ENCODE measurements at places on chromosomes 1 and 21.

- DNase-seq: no peak
- peaks cover 2% of the 10 kb centered on the region for H3K4me1 ChIP-seq
- no peak overlapping the region for H3K27ac ChIP-seq
- H3K27me3 ChIP-seq: no peaks in the 10 kb centered on the region
- peaks cover 5% of the 10 kb centered on the region for H3K36me3 ChIP-seq
Measured at GRCh38 chr1:43976045-43976444, 1.3 kb downstream of the ATP6V0B start.

DNA sequence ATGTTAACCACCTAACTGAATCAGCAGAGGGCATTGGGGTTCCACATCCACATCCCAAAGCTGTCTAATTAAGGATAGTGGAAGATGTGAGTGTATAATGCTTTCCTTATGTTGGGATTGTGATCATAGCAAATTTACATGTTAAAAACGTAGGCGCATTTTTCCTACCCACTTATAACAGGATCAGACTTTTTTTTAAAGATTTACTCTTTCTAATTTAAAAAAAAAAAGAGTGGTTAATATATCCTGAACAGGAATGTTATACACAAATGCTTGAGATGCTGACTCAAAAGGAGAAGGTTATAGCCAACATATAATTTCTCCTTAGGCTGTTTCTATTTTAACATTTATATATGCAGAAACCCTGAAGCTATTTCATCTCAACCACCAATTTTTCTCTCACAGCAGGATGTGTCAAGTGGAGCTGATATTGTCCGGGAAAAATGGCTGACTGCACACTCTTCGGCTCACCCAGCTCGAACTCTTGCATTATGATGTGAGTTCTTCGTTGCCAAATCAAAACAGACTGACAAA is 40.3 kb downstream of the RGS5 start:
- H3K36me3 ChIP-seq: no peaks in the 10 kb centered on the region
- DNase-seq: no peak
- no peaks in the 10 kb centered on the region for H3K27me3 ChIP-seq
- no peaks in the 10 kb centered on the region for H3K4me1 ChIP-seq
- H3K27ac ChIP-seq: no peak overlapping the region
- H3K4me3 ChIP-seq: no peak overlapping the region

GRCh38 chr1:172203135-172203823 is 217.2 kb upstream of the C1orf105 start:
- H3K36me3 ChIP-seq: no peaks in the 10 kb centered on the region
- no peaks in the 10 kb centered on the region for H3K4me1 ChIP-seq
- peak; percentile 29 for DNase-seq

DNA sequence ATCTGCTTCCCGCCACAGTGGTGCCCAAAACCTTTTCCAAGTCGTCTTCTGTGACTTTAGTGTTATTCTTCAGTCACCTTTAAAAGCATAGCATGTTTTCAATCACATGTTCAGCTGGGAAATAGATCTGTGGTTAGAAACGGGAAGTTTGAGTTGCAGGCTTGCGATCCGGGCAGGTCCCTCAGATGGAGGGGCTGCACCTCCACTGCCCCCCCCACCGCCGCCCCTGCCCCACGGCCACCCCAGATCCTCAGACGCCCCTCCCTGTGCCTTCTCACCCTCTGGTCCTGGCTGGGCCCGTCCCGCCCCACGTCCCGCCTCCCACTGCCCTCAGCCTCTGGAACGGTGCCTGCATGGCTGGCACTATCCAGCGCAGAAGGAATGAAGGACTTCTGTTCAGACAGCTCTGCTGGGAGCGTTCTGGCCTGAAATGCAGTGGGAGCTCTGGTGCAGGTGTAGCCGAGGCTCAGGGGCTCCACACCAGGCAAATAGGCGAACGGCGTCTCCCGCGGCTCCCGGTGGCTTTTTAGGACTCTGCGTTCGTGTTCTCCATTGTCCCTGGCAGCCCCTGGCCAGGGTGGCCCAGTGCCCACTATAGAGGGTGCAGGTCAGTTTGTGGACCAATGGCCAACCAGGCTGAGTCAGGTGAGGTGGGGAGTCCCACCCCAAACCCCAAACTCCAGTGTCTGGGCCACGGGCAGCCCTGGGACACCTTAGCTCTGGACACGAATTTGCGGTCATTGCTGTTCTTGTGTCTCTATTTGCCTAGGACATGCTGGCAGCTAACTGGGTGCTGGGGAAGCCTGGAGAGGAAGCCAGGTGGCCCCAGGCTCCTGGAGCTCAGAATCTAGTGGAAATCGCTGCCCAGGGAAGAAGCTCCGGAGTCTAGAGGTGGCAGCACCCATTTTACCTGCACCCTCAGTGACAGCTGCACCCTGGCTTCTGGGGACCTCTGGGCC is 67.1 kb downstream of the FAAP20 start:
- no peak overlapping the region for H3K4me3 ChIP-seq
- no peaks in the 10 kb centered on the region for H3K36me3 ChIP-seq
- no peak for DNase-seq
- no peaks in the 10 kb centered on the region for H3K4me1 ChIP-seq
- no peaks in the 10 kb centered on the region for H3K27me3 ChIP-seq
- H3K27ac ChIP-seq: no peak overlapping the region

DNA sequence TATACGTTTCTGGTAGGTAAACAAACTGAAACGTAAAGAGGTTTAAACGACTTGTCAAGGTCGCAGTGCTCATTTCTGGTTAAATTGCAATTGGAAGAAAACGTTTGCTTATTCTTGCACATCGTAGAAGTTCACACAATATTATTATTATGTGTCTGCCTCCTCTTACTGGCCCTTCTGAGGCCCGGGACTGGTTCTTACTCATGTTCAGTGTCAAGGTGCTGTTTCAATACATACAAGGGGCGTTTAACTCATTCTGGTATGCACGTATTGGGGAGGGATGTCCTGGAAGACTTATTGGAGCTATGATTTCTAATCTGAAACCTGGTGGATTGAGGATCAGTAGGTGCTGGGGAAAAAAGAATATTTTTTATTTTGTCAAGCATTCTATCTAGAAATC is 932 bp downstream of the RPF1 start:
- DNase-seq: peak; percentile 2
- peak overlapping the region; percentile 94 for H3K4me3 ChIP-seq
- no peaks in the 10 kb centered on the region for H3K36me3 ChIP-seq
- no peaks in the 10 kb centered on the region for H3K27me3 ChIP-seq

GRCh38 chr1:34825455-34826091 is 32.8 kb downstream of the GJA4 start:
- no peak overlapping the region for H3K4me3 ChIP-seq
- no peaks in the 10 kb centered on the region for H3K36me3 ChIP-seq
- H3K27me3 ChIP-seq: no peaks in the 10 kb centered on the region
- H3K27ac ChIP-seq: no peak overlapping the region
- H3K4me1 ChIP-seq: no peaks in the 10 kb centered on the region

GRCh38 chr1:28208818-28209441 is 23.9 kb downstream of the DNAJC8 start:
- DNase-seq: peak; percentile 75
- no peak overlapping the region for H3K27ac ChIP-seq
- peaks cover 6% of the 10 kb centered on the region for H3K36me3 ChIP-seq
- no peaks in the 10 kb centered on the region for H3K4me1 ChIP-seq

DNA sequence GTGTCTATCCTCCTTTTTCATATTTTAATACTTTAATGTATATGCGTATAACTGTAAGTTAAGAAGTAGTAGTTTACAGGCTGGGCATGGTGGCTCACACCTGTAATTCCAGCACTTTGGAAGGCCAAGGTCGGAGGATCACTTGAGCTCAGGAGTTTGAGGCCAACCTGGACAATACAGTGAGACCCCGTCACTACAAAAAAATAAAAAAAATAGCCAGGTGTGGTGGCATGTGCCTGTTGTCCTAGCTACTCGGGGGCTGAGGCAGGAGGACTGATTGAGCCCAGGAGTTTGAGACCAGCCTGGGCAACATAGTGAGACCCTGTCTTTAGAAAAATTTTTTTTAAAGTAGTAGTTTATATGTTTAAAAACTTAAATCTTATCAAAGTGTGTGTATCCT is 22.3 kb downstream of the ATPAF1 start:
- no peaks in the 10 kb centered on the region for H3K27me3 ChIP-seq
- H3K4me1 ChIP-seq: no peaks in the 10 kb centered on the region
- H3K27ac ChIP-seq: no peak overlapping the region
- DNase-seq: no peak
- no peaks in the 10 kb centered on the region for H3K36me3 ChIP-seq

DNA sequence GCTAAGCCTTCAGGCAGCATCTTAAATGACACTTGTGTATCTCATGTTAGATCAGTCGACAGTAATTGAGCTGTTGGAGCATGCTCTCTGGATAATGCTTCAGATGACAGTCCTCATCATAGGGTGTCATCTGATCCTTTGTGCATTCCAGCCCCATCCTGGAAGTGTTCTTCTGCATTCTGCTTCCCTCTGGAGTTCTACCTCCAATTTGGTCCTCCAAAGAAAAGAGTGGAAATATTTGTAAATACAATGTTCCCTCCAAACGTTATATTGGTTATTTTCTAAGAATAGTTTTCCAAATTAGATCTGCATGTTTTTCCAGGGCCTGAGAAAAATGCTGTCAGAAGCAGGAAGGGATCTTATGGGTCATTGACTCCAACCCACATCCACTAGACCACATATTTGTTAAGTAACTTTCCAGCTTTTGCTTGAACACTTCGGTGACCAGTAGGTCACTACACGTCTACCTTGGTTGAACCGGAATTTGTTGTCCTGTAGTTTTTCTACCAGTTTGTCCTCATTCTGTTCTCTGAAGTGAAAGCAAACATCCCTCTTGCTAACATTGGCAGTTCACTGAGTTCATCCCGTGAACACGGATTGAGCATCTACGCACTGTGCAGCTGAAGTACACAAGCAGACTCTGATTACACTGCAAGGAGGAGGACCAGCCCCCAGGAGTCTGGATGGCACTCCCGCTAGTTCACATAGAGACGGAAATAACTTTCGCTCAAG is 136.0 kb downstream of the TLR5 start:
- H3K4me1 ChIP-seq: peaks cover 8% of the 10 kb centered on the region
- no peak overlapping the region for H3K4me3 ChIP-seq

DNA sequence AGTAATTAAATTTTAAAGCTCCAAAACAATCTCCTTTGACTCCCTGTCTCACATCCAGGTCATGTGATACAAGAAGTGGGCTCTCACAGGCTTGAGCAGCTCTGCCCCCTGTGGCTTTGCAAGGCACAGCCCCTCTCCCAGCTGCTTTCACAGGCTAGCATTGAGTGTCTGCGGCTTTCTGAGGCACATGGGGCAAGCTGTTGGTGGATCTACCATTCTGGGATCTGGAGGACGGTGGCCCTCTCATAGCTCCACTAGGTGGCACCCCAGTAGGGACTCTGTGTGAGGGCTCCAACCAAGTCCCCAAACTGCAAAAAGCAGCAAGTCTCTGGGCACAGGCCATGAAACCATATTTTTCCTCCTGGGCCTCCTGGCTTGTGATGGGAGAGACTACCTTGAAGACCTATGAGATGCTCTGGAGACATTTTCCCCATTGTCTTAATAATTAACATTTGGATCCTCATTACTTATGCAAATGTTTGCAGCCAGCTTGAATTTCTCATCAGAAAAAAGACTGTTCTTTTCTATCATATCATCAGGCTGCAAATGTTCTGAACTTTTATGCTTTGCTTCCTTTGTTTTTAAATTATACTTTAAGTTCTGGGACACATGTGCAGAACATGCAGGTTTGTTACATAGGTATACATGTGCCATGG is 554.1 kb upstream of the OLFM3 start:
- H3K4me3 ChIP-seq: no peak overlapping the region
- H3K36me3 ChIP-seq: no peaks in the 10 kb centered on the region

- H3K27me3 ChIP-seq: no peaks in the 10 kb centered on the region
- no peak for DNase-seq
- no peaks in the 10 kb centered on the region for H3K36me3 ChIP-seq
- H3K27ac ChIP-seq: no peak overlapping the region
- no peak overlapping the region for H3K4me3 ChIP-seq
Measured at GRCh38 chr1:9018333-9018732, 7.9 kb downstream of the SLC2A7 start.

- H3K27me3 ChIP-seq: no peaks in the 10 kb centered on the region
- H3K4me3 ChIP-seq: no peak overlapping the region
- H3K27ac ChIP-seq: no peak overlapping the region
- H3K4me1 ChIP-seq: no peaks in the 10 kb centered on the region
Measured at GRCh38 chr1:115727706-115728249, 40.7 kb downstream of the CASQ2 start.

DNA sequence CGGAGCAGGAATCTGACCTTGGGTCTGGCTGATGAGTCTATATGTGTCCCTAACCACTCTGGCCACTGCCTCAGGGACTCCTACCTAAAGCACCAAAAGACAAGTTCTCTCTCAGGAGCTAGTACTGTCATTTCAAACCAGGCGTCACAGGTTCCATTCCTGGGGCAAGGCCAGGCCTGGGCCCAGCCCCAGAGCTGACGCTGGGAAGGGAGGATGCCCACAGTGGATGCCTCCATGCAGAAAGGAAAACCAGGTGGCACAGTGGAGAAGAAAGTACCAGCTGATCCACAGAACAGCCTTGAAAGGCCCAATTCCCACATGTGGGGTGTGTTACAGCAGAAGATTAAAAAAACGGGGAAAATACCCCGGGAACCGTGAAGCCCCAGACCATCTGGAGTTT is 77.4 kb downstream of the DMRTB1 start:
- no peak for DNase-seq
- no peak overlapping the region for H3K27ac ChIP-seq
- H3K4me1 ChIP-seq: no peaks in the 10 kb centered on the region
- no peaks in the 10 kb centered on the region for H3K27me3 ChIP-seq

GRCh38 chr21:29405503-29406122 is 106.9 kb downstream of the BACH1 start:
- no peak overlapping the region for H3K27ac ChIP-seq
- H3K27me3 ChIP-seq: no peaks in the 10 kb centered on the region

GRCh38 chr1:82932727-82933126 is 1066.2 kb downstream of the TTLL7 start:
- no peaks in the 10 kb centered on the region for H3K4me1 ChIP-seq
- H3K27me3 ChIP-seq: no peaks in the 10 kb centered on the region
- no peak overlapping the region for H3K4me3 ChIP-seq

GRCh38 chr1:40438391-40439015 is 11.8 kb upstream of the ZFP69B start:
- no peak overlapping the region for H3K27ac ChIP-seq
- H3K4me3 ChIP-seq: no peak overlapping the region
- H3K36me3 ChIP-seq: no peaks in the 10 kb centered on the region
- no peaks in the 10 kb centered on the region for H3K27me3 ChIP-seq
- H3K4me1 ChIP-seq: no peaks in the 10 kb centered on the region
- peak; percentile 37 for DNase-seq

GRCh38 chr1:41581216-41582003 is 96.9 kb upstream of the EDN2 start:
- DNase-seq: no peak
- no peaks in the 10 kb centered on the region for H3K27me3 ChIP-seq
- H3K36me3 ChIP-seq: no peaks in the 10 kb centered on the region
- H3K4me3 ChIP-seq: no peak overlapping the region
- H3K27ac ChIP-seq: no peak overlapping the region
- H3K4me1 ChIP-seq: no peaks in the 10 kb centered on the region

DNA sequence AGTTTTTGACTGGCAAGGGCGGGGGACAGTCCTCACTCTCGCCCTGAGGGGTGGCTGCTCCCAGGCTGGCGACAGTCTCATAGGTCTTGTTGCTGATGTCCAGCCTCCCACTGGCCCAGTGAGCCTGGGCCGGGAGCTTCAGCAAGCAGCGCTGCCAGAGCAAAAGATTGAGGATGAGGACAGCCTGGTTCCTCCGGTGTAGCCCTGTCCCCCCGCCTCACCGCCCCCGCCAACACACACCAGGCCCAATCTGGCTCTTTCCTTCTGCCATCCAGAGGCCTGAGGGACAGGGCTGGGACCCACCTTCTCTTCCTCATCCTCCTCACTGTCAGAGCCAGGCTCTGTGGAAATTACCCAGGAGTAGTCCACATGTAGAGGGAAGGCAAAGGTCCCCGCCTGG is 8.6 kb upstream of the TCEA3 start:
- H3K36me3 ChIP-seq: peaks cover 15% of the 10 kb centered on the region
- no peaks in the 10 kb centered on the region for H3K4me1 ChIP-seq
- no peak overlapping the region for H3K4me3 ChIP-seq
- no peak overlapping the region for H3K27ac ChIP-seq

Data from mesendoderm (in vitro differentiated cells).